T follicular helper cell (primary cell): ENCODE measurements at places on chromosomes 7 and 10.

- no peak for DNase-seq
Observed at GRCh38 chr10:6314620-6315205, 112.0 kb downstream of the PFKFB3 start.

DNA sequence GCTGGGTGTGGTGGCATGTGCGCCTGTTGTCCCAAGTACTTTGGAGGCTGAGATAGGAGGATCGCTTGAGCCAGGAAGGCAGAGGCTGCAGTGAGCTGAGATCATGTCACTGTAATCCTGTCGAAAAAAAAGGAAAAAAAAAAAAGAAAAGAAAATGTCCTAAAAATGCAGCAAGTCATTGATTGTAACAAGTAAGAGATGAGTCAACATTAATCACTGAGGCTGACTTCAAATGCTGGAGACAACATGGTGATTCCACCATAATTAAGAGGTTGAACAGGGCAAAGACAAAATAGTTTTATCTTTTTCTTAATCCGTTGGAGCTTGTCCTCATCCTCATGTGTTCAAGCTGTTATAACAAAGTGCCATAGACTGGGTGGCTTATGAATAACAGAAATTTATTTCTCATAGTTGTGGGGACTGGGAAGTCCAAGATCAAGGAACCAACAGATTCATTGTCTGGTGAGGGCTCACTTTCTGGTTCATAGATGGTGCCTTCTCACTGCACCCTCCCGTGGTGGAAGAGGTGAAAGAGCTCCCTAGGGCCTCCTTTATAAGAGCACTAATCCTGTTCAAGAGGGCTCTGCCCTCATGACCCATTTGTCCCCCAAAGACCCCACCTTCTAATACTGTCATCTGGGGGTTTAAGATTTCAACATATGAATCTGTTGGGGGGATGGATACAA is 60.3 kb downstream of the TBXAS1 start:
- DNase-seq: no peak

- DNase-seq: no peak
Observed at GRCh38 chr7:110974441-110974840, 116.5 kb upstream of the LRRN3 start.

DNA sequence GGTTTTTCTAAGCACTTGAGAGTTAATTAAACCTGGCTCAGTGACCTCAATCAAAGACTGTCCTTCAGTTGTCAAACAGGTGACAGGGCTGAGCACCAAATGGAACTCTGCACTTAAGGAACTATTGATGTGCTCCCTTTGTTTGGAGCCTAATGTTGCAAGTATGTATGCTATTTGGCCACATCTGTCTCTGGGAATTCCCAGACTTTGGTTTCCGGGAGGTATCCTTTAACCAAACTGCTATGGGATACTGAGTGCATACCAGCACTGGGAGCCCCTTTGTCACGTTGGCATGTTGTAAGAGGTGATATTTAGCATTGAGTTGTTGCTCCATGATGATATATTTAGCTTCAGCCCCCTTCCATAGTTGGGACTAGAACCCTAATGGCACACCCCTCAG is 25.2 kb downstream of the ASZ1 start:
- no peak for DNase-seq

DNA sequence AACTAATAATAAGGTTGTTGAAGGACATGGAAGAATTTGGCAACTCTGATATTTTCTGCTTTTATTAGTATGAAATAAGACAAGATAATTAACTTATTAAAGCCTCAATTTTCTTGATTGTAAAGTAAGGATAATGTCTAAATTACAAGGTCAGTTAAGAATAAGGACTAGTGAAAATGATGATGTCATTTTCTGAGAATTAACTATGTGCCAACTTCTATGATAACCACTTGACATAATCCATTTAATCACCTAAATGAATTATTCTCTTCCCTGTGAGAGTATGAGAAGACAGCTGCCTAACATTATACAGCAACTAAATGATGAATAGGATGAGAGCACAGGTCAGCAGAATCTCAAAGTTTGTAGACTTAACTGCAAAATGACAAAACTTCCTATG is 1153.4 kb upstream of the POT1 start:
- DNase-seq: no peak

GRCh38 chr10:110762109-110762848 is 109.4 kb upstream of the PDCD4 start:
- no peak for DNase-seq

DNA sequence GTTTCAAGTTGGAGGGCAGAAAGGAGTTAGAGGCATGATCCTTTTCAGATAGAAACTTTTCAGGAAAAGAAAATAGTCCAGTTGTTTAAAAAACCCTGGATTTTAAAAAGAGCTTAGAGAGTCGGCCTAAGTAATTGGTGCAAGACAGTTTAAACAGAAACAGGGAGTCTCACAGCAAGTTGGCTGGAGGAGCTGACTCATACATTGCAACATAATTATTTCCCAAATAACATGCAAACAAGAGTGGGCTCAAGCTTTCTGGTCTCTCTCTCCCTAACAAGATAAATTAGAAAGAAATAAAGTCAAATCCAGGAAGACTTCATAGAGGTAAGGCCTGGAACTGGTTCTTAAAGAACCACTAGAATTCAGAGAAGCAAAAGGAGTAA is 100.3 kb upstream of the AGBL3 start:
- no peak for DNase-seq

DNA sequence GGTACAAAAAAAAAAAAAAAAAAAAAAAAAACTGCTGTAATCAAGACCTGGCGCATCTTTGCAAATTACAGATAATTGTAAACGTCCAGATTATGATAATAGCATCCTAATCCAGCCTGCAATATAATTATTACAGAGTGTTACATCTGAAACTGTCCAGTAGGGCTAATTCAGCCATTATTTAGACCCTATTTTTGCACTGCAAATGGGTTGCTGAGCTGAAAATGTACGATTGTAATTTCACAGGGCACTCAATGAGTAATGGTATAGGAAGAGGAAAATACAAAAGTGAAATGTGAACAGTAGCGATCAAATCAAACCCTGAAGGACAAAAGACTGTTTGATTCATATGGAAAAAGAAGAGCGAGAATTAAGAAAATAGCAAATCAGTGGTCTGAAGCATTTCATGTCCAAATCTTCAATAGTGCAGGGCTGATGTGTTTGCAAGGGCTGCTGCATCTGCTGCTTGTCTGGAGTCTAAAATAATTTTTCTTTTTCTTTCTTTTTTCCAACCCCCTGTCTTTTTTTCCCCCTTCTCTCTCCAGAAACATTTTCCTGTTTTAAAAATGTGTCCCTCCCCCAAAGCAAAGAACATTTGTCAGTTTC is 8.9 kb downstream of the DLX6 start:
- DNase-seq: no peak

GRCh38 chr7:2760098-2760889 is 72.3 kb downstream of the AMZ1 start:
- no peak for DNase-seq

- no peak for DNase-seq
Observed at GRCh38 chr10:82924711-82925110, 1049.7 kb downstream of the NRG3 start.

DNA sequence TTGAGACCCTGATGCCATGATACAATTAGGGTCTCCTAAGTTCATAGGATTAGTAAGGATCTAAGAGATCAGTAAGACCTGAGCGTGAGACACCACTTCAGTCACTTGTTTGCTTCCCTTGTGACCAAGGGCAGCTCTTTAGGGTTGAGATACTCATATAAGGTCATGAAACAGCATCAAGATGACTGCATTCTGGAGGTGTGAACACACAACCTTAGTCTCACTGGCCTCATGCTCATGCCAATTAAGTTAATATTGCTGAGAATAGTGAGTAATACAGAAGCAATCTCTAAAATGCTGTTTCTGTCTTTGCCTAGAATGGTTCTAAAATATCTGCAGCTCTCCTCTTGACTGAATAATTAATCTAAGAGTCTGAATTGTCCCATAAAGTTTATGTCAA is 39.6 kb upstream of the KLHL7 start:
- no peak for DNase-seq

GRCh38 chr10:13115832-13116803 is 16.2 kb downstream of the OPTN start:
- no peak for DNase-seq

DNA sequence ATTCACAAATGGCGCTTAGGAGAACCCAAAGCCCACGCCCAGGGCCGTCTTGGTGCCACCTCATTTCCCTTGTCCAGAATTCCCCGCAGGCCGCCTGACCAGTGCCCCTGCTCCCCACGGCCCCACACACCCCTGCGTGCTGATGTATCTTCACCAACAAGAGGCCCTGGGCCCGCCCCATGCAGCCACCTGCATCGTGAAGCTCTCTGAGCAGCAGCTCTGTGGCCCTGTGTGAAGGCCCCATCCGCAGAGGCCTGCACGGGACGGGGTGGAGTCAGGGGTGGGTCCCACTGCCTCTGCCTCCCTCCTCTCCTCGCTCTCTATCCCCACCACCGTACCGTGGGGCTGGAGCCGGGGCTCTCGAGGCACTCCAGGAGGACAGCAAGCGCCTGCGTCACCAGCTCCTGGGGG is 14.7 kb downstream of the BRAT1 start:
- no peak for DNase-seq

- peak; percentile 21 for DNase-seq
Observed at GRCh38 chr10:69327463-69328379, 49.4 kb downstream of the HK1 start.

- no peak for DNase-seq
Observed at GRCh38 chr7:12655161-12655560, 32.3 kb upstream of the ARL4A start.

- DNase-seq: no peak
Observed at GRCh38 chr7:16668049-16668858, 22.3 kb downstream of the BZW2 start.

DNA sequence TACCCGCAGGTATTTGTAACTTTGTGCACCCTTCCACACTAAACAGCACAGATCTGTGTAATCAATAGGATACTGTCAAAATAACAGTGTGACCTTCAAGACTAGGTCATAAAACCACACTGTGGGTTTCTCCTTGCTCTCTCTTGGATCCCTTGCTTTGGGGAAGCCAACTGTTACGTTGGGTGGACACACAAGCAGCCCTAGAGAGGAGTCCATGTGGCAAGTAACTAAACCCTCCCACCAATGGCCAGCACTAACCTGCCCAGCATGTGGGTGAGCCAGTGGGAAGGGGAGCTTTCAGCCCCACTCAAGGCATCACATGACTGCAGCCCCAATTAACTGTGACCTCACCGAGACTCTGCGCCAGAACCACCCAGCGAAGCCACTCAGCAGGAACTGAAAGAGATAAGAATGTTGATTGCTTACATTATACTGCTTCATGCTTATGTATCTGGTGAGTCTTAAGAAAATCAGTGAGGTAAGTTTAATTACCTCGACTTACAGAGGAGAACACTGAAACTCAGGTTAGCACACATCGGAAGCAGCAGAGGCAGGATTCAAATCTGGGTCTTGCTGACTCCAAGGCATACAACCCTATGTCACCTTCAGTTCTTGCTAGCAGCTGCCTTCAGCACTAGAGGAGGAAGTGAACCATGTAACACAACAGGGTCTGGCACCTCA is 9.4 kb upstream of the ZC3HAV1 start:
- DNase-seq: no peak

GRCh38 chr10:79442171-79443040 is 3.0 kb downstream of the ZCCHC24 start:
- DNase-seq: no peak

DNA sequence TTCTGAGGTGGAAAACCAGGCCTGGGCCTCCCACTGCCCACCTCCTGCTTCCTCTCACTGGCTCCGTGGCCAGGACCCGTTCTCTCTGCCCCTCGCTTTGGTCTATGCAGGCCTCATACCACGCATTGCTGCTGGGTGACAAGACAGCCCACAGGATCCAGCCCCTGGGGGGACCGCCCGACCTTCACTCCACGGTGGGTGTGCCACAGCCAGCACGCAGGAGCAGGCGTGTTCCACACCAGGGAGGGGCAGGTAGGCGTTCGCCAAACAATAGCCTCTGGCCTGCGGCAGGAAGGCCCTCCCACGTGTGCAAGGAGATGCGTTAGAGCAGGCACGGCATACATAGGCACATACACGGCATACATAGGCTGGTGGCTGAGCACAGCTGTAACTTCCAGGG is 233.4 kb downstream of the WDR37 start:
- DNase-seq: no peak

DNA sequence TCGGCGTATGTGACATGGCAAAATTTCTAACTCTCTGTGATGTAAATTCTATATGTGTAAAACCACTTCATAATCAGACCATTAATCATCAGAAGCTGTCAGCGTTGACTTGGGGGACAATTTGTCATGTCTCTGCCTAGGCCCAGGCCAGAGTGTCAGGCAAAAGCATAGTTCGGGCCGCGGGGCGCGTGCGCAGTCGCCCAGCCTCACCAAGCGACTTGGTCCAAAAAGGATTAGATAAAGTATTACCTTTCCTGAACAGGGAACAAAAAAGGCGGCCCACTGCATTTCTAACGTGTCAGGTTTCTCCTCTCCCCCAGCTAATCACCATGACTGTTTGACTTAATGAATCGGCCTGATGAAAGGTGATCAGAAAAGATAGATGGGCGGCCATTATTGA is 114.2 kb downstream of the EBF3 start:
- no peak for DNase-seq

DNA sequence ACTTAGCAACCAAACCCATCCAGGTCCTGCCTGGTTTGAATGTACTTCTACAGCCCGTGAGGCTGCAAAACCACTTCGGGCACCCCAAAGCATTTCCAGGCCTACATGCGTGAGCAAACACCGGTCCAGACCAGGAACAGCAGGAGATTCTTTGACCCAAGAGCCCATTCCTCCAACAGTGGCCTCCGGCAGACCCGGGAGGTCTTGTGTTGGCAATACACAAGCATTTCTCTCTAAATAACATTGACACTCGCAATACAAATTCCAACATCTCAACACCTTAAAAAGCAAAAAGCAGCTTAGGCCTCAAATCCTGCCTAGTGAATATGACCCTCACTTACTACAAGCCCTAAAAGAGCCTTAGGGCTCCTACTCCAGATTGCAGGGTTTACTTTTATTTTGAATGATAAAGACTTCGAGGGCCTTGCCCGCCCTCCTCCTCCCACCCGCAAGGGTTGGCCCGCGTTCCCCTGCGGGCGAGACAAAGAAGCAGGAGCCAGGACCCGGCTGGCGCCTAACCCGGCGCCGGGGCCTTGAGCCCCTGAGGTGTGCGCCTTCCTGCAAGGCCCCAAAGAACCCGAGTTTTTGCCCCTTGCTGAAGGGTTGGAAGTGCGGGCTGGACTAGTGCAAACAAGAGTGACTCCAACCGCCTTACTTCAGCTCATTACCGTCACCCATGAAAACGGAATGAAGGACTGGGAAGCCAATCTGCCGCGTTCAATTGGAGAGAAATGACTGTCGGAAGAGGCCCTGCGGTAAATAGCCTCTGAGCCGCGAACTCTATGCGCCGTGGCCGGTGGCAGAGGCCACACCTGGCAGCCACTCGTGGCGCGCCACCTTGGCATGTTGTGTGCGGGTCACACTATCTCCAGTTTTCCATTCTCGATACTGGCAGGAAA is 3.4 kb upstream of the DLX6 start:
- DNase-seq: no peak

GRCh38 chr10:36630267-36630666 is 495.1 kb upstream of the ANKRD30A start:
- no peak for DNase-seq

DNA sequence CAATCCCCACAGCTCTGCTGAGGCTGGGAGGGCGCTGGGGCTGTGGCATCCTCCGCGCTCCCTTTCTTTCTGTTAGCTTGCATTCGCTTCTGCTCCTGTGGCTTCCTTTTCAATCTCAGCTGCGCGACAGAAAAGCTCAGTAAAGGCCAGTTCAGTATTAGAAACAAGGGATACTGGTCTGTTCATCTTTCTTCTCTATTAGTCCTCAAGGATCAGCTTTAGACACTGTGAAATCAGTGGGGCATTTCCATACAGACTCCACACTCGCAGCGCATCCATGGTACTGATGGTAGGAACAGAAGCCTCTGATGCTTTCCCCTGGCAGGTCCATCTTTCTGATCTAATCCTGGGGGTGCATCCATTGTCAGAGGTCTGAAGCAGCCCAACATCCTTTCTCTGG is 163.7 kb downstream of the LYZL1 start:
- no peak for DNase-seq
